ENCODE measurements at places on chromosomes 11 and 22.

- DNase-seq: peak; percentile 95
Observed at GRCh38 chr11:65572356-65573051, at the start of gene FAM89B. FAM89B (plus strand) TSS chr11:65572538; CDS start chr11:65572670, 132 bp downstream.

GRCh38 chr11:35050541-35050995 is 88.4 kb upstream of the CD44 start:
- no peak for DNase-seq

DNA sequence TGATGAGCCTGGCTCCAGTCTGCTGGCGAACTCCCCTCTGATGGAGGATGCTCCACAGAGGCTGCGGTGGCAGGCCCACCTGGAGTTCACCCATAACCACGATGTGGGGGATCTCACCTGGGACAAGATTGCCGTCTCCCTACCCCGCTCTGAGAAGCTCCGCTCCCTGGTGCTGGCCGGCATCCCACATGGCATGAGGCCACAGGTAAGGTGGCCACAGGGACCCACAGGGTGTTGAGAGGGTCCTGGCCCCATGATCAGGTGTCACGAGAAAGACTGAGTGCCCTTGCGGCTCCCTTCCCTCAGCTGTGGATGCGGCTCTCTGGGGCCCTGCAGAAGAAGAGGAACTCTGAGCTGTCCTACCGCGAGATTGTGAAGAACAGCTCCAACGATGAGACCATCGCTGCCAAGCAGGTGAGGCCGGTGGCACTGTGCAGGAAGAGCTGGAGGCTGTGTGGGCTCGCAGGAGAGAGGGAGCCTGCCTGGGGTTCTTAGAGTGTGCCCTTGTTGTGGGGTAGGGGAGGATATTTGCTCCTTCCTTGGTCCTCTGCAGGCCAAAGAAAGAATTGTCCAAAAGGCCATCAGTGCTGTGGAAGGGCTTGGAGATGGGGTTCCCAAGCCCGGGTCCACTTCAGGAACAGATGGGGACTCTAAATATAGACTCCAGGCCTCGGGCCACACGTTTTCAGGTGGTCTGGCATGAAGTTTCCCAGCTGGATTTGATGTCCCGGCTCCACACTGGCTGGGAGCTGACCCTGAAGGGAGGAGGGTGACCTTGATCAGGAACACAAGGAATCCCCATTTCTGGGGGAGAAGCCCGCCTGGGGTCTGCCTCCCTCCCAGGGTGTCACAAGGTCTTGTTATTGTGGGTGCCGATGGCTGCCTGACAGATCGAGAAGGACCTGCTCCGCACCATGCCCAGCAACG is 34.1 kb downstream of the SGSM3 start:
- no peak for DNase-seq

DNA sequence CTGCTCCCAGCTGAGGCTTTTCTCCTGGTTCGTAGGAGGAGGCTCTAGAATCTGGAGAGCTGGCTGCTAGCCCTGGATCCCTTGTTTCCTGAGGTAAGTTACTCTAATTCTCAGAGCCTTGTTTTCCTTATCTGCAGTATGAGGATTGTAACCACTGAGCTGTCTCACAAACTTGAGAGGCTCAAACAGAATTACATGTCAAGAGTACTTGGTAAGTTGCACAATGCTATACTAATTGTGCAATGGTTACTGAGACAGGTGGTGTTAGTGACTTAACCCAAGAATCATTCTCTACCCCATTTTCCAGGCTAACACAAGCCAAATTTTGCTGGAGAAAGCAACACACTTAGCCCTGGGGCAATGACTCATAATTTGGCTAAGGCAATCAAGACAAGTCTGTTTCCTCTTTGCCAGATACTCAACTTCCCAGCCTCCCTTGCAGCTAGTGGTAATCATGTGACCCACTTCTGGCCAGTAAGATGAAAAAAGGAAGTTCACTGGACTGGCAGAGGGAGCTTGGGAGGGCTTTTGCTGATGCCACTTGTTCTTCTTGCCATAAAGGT is 348.0 kb downstream of the TENM4 start:
- peak; percentile 44 for DNase-seq

DNA sequence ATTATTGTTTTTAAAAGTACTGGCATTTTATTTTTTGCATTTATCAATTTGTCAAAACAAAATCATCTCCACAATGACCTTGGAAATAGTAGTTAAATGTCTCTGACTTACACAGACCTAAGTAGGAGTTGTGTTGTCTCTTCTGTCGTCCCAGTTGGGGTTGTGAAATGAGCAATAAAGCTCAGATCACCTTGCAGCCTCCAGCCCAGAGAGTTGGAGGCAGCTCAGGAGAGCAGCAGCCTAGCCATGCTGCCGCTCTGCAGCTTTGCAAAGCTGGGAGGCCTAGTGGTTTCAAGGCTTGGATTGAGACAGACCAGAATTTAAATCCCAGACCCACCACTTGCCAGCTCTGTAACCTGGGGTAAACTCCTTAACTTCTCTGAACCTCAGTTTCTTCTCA is 65.2 kb upstream of the CRYBB3 start:
- no peak for DNase-seq

- peak; percentile 21 for DNase-seq
Observed at GRCh38 chr11:65863889-65864705, 3.9 kb downstream of the MUS81 start.

GRCh38 chr11:11774928-11775327 is 66.8 kb upstream of the USP47 start:
- no peak for DNase-seq

- no peak for DNase-seq
Observed at GRCh38 chr11:105589346-105589745, 20.5 kb upstream of the GRIA4 start.
